Epithelial cell of umbilical artery (primary cell): ENCODE measurements at places on chromosomes 5 and 9. TPM values are rescaled to one million over a fixed set of nuclear protein-coding genes. Genes with fewer than 3 reads are reported as not detected.

Gene OGN
- total RNA-seq = not detected in 2 replicates

Gene GFPT2
- 12.3 and 20.1 TPM in 2 replicates for total RNA-seq

Gene WNT8A
- not detected in 2 replicates for total RNA-seq

Gene FNBP1
- total RNA-seq = 26.3 and 32.7 TPM in 2 replicates

Gene FCN2
- not detected in 2 replicates for total RNA-seq

Gene NDUFS6
- total RNA-seq = 47.3 and 91.6 TPM in 2 replicates

Gene PCDHB15
- total RNA-seq = 0.32 and 0.46 TPM in 2 replicates

Gene FAM221B
- not detected in 2 replicates for total RNA-seq

Gene SH3GL2
- total RNA-seq = 0.32 TPM in 1 of 2 replicates, not detected in the other
